ENCODE measurements at places on chromosomes 16 and 17. TPM values are rescaled to one million over a fixed set of nuclear protein-coding genes. Genes with fewer than 3 reads are reported as not detected.

KRT15 gene
- not detected for total RNA-seq

ABCA9 gene
- 108 TPM for total RNA-seq

UBALD1 gene
- total RNA-seq: 9.0 TPM

DNA sequence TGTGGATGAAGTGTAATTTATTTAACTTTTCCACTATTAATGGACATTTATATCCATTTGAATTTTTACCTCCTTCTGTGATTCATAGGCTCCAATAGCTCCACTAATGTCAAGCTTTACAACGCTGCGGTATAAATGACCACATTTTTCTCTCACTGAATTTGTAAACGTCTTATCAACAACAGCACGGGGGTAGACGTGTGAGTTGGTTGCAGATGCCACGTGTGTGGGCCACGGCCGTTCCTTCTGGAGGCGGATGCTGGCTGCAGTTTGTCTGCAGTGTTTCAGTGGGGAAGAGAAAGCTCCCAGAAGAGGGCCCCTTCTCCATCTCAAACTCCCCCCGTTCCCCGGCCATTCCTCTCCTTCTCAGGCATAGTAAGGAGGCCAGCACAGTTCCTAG, 68.2 kb upstream of the XYLT1 start:
- H3K4me1 ChIP-seq: no peaks in the 10 kb centered on the region
- H3K27ac ChIP-seq: no peak overlapping the region

GRCh38 chr17:42402117-42402516, 13.9 kb upstream of the STAT3 start:
- H3K27me3 ChIP-seq: no peaks in the 10 kb centered on the region
- H3K4me1 ChIP-seq: peaks cover 49% of the 10 kb centered on the region
- DNase-seq: no peak
- no peaks in the 10 kb centered on the region for H3K36me3 ChIP-seq
- H3K4me3 ChIP-seq: no peak overlapping the region
- peak overlapping the region; percentile 92 for H3K27ac ChIP-seq

GRCh38 chr17:9132944-9133610, 111.8 kb downstream of the NTN1 start:
- H3K27me3 ChIP-seq: no peaks in the 10 kb centered on the region
- H3K36me3 ChIP-seq: no peaks in the 10 kb centered on the region
- H3K4me1 ChIP-seq: no peaks in the 10 kb centered on the region
- DNase-seq: no peak
- no peak overlapping the region for H3K27ac ChIP-seq

- no peaks in the 10 kb centered on the region for H3K27me3 ChIP-seq
- H3K4me3 ChIP-seq: no peak overlapping the region
- H3K27ac ChIP-seq: no peak overlapping the region
- no peak for DNase-seq
These were observed 5.5 kb downstream of the SPAG9 start for GRCh38 chr17:51115179-51115578.

Measured in tibial nerve (tissue), 4 donors.